ENCODE measurements at places on chromosomes 2 and 18.

GRCh38 chr2:105744909-105745853, at the start of gene NCK2:
NCK2 (plus strand) TSS chr2:105744912; CDS start chr2:105855064, 110,152 bp downstream.
- no peak for DNase-seq

- no peak for DNase-seq
Measured at GRCh38 chr2:171968509-171968908, 31.2 kb upstream of the METAP1D start.

DNA sequence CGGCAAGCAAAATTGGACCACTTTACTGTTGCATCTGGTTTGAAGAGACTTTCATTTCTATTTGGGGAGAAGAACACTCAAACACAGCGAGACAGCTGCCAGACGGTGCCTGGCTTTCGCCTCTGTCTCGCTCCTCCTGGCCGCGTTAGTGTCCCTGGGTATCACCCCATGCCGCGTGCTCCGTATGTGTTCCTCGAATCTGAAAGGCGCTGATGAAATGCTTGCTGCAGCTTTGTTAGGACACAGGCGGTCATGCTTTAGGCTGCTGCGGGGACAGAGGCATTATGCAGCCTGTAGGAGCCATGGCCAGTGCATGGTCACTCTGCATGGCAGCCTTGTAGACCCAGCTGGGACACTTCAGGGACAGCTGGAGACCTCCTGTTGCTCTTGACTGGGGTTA, 53.9 kb downstream of the LDLRAD4 start:
- no peak for DNase-seq

- peak; percentile 14 for DNase-seq
Measured at GRCh38 chr2:64338910-64339500, 115.0 kb upstream of the LGALSL start.

DNA sequence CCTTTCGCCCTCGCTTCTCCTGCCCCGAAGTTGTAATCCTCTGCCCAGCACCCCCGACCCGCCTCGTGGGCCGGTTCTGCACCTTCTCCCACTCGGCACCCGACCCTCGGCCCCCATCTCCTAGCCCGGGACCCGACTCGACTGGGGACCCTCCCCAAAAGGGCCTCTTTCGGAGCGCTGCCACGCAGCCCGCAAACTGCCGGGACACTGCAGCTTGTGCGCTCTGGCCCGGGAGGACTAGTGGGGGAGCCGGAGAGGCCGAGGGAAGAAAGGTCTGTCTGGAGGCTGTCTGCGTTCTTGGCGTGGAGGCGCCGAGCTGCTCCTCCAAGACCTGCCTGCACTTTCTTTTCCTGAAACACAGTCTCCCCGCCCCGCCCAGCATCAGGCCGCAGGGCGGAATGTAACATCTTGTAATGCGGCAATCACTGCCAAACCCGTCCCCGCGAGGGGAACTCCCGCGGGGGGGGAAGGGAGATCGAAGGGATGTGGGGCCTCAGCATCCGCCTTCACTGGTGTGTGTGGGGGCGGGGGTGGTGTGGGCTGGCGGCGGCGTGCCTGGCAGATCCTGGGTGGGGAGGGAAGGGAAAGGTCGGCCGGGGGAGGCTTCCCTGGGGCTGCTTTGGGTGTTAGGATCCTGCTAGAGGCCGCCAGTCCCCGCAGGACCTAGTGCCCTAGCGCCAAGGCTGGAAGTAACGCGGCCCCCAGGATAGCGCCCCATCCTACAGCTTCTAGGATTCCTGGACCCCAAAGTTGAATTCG, 7.4 kb downstream of the DLX2 start:
- DNase-seq: no peak

- no peak for DNase-seq
Measured at GRCh38 chr2:75698918-75699317, 11.8 kb downstream of the GCFC2 start.

- no peak for DNase-seq
Measured at GRCh38 chr2:53880756-53881155, 21.0 kb upstream of the GPR75 start.

DNA sequence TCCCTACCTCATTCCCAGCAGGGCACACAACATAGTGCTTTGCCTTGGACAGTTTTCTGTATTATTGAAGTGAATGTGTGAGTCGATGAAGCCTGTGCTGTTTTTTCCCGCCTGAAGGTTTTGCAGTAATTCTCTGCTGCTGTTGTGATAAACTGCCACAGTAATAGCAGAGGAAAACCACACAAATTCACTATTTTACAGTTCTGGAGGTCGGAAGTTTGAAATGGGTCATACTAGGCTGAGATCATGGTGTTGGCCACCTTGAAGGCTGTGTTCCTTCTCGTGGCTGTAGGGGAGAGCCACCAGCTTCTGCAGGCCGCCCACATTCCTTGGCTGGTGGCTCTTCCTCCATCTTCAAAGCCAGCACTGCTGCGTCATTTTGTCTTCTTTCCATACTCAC, 678 bp upstream of the SLC16A14 start:
- DNase-seq: no peak

DNA sequence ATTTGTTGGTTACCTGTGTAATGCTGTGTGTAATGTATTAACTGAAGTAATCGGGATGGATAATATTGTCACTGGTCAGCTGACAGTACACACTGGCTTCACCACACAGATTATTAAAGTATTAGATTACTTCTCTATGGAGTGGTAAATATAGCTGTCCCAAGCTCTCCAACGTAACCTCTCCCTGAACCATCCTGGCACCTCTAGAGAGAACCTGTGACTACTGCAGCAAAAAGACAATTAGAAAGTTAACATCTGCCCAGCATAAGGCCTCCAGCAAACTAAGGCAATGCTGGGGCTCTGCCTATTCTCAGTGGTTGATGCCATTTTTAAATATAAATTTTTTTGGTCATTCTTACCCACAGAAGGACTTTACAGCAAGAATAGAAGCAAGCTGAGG, 351.3 kb downstream of the GPD2 start:
- DNase-seq: no peak

DNA sequence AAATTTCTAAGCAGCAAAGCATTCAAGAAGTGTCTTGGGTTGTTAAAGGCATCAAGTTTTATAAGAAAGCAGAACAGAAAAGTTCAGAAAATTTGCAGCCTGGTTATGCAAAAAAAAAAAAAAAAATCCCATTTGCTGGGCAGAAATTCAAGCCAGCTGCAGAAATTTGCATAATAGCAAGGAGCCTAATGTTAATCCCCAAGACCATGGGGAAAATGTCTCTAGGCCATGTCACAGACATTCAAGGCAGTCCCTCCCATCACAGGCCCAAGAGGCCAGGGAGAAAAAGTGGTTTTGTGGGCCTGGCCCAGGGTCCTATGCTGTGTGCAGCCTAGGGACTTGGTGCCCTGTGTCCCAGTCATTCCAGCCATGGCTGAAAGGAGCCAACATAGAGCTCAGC, 269.0 kb upstream of the SLC39A10 start:
- no peak for DNase-seq

Data from stimulated activated CD8-positive, alpha-beta memory T cell treated with anti-CD3 and anti-CD28 coated beads, Interleukin-7, amount 100 ng/mL, for 24 hours (primary cell).